Thoracic aorta (tissue), 2 donors: ENCODE measurements at places on chromosomes 13 and 19. TPM values are rescaled to one million over a fixed set of nuclear protein-coding genes. Genes with fewer than 3 reads are reported as not detected.

Gene KIR2DL1
- not detected for total RNA-seq

Gene ANGPTL8
- total RNA-seq: not detected

Gene EXOC3L2
- total RNA-seq: 2.2 TPM

GRCh38 chr13:49020940-49021553, 45.3 kb downstream of the FNDC3A start:
- DNase-seq: no peak

DNA sequence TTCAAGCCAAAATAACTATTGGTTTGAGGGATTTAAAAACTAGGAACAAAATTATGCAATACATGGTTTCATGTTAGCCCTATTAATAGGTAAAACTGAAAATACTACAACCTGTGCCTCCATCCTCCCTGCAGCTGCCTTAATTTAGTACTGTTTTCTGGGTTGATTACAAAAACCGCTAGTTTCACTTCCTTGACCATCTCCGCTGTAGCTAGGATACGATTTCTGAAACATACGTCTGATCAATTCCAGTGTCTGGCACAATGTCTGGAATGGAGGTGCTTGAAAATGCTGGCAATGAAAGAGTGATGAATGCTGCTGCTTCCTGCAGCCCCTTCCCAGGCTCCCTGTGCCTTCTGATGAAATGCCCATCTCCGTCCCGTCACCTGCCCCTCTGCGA, 273.5 kb downstream of the SHISA2 start:
- DNase-seq: no peak

DNA sequence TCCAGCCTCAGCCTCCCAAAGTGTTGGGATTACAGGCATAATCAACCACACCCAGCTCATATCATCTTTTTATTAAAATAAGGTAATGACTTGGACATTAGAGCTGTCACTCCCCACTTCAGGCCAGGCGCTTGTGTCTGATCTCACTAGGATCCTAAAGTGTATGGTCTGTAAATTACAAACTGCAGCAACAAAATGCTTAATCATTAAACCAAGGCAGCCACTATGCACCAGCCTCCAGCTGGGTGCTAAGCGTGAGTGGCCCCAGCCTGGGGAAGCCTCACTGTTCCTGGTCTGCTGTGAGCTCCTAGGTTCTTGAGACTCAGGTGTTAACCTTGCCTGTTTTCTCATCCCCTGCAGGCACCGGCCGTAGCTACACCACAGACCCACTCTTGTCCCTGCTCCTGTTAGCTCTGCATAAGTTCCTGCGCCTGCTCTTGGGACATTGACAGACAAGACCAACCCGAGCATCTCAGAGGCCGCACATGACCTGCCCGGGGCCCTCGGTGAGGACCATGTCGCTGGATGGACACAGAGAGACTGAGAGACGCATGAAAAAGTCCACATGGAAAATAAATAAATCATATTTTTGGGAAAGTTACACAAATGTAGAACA, 37.8 kb downstream of the VSTM2B start:
- DNase-seq: no peak

- no peak for DNase-seq
Measured at GRCh38 chr19:8257052-8257443, 47.9 kb downstream of the CERS4 start.

DNA sequence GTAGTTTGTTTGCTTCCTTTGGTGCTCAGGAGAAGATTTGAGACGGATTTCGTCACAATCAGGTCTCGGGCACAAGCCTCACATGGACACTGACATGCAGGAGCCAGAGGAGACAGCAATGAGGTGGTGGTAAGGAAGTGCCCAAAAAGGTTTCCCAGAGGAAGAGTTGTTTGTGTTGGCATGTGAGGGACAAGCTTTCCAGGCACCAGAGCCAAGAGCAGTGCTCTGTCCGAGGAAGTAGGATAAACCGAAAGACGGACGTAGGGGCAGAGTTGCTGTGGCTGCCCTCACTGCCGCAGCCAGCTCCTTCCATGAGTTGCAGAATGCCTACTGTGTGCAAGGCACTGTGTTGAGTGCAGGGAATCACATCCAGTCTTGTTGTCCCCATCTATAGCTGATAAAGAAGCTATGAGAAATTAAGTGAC, 27.7 kb downstream of the SAE1 start:
- DNase-seq: no peak

GRCh38 chr19:35090506-35091214, 25.0 kb upstream of the FXYD3 start:
- no peak for DNase-seq

GRCh38 chr19:1285737-1286360, at the start of gene EFNA2:
Gene EFNA2, plus strand, starts transcription at chr19:1285873. Its CDS starts 296 bp downstream, at chr19:1286169.
- DNase-seq: no peak

GRCh38 chr19:15404780-15405211, 14.0 kb downstream of the AKAP8L start:
- DNase-seq: no peak

- DNase-seq: no peak
Measured at GRCh38 chr19:7863157-7863970, 10.8 kb downstream of the PRR36 start.
